CD4-positive, alpha-beta T cell treated with Interleukin-4 for 4 hours (primary cell): ENCODE measurements at places on chromosomes 2 and 18.
A peak's percentile ranks its signal among the peaks of the same experiment; 100 is the strongest.

DNA sequence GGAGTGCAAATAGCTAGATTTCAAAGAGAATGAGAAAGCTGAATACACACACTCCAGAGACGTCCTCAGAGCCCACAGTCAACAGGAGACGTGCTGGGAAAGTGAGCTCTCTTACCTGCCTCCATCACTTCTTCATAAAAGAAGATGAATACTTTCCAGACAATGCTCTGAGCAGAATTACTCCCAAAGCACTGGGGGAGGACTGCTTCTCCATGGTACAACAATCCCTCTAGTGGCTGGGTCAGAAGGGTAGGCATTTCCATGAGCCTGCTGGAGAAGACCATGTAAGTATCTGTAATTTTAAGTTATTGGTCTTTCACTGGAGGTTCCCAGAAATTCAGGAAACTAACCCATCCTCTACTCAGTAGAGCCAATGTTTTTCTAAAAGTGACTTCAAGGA lies 190.3 kb downstream of the RBM43 start:
- DNase-seq = no peak

DNA sequence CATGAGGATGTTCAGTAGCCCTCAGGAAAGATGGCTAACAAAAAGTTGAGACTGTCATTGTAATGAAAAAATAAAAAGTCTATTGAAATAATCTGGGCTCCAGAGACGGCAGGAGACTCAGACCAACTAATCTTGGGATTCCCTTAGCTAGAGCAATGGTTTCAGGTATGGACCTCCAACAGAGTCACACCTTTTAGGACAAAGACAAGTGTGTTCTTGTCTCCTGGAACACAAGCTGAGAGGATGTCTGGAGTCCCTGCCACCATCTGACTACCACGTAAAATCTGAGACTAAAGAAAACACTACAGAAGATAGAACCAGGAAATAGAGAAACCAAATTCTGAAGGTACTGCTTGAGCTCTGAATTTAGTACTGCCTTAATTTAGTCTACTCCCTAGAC lies 103.3 kb upstream of the RBBP8 start:
- DNase-seq = no peak

GRCh38 chr2:238149841-238150572 lies 8.8 kb upstream of the ERFE start:
- no peak for DNase-seq

GRCh38 chr2:46369783-46370182 lies 72.6 kb downstream of the EPAS1 start:
- DNase-seq = peak; percentile 8

DNA sequence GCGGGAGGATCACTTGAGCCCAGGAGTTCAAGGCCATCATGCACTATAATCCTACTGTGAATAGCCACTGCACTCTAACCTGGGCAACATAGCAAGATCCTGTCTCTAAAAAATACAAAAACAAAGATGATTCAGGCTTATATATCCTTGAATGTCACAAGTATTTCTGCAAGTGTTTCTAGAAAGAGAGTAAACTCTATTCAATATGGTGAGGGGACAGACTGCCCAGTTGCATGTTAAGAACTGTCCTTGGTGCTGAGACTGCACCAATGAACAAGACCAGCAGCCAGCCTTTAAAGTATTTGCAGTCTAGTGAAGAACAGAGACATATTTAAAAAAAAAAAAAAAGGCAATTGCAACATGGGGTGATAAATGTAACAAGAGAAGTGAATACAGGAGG lies 16.4 kb downstream of the MAP3K19 start:
- DNase-seq = no peak

DNA sequence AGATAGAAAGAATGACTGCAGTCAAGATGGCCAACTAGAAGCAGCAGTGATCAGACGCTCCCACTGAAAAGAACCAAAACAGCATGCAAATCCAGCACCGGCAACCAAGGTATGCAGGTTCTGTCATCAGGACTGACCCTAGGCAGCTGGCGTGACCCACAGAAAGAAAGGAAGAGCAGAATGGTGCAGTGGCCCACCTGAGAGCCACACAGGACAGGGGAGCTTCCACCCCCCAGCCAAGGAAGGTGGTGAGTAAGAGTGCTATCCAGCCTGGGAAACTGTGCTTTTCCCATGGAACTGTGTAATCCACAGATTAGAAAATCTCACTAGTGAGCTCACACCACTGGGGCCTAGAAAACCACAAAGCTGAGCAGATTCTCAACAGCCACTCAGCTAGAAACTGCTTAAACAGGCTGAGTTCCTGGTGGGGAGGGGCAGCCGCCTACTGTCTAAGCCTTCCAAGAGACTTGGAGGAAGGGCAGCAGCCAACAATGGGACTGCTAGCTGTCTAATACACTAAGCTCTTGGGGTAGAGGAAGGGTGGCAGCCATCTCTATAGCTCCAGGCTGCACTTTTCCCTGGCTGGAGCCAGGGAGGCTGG lies 127.9 kb downstream of the EVA1A start:
- DNase-seq = no peak

- DNase-seq = no peak
Measured at GRCh38 chr2:176613323-176613987, 344.2 kb downstream of the MTX2 start.

GRCh38 chr2:170475878-170476277 lies 239.3 kb upstream of the SP5 start:
- DNase-seq = no peak

GRCh38 chr2:165448406-165448805 lies 21.1 kb upstream of the CSRNP3 start:
- DNase-seq = no peak

DNA sequence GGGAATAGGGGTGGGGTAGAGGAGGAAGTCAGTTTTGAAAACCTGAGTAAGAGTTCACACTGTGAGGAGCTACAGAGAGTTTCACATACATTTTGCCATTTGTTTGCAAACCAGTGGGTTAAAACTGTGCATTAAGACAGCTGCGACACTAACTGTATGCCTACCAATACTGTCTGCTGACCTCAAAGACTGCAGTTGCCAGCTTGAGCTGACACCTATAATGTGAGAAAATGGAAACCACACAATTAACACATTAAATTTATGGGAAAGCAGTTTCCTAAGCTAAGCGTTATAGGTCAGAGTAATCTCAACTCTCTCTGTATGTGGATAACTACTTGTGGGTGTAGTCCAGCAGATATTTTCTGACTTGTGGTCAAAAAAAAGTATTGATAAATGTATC lies 756.6 kb upstream of the GCFC2 start:
- DNase-seq = no peak

DNA sequence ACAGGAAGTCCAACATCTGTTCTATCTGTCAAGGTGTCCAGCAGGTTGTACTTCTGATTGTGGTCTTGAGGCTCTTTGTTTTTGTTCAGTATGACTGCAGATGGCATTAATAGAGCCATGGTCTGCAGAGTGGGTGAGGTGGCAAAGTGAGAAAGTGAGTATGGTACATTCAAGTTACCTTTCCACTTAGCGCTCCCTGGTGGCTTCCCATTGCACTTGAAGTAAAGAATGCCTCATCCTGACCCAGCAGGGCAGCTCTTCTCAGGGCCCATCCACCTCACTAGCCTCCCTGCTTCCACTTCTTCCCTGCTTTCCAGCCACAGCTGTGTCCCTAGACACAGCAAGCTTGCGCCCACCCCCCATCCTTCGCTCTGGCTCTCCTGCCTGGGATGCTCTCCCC lies 148.0 kb upstream of the ALPP start:
- DNase-seq = no peak

- DNase-seq = no peak
Measured at GRCh38 chr2:39506215-39506614, 69.1 kb upstream of the MAP4K3 start.

- DNase-seq = no peak
Measured at GRCh38 chr2:224442071-224442967, 40.4 kb upstream of the FAM124B start.

DNA sequence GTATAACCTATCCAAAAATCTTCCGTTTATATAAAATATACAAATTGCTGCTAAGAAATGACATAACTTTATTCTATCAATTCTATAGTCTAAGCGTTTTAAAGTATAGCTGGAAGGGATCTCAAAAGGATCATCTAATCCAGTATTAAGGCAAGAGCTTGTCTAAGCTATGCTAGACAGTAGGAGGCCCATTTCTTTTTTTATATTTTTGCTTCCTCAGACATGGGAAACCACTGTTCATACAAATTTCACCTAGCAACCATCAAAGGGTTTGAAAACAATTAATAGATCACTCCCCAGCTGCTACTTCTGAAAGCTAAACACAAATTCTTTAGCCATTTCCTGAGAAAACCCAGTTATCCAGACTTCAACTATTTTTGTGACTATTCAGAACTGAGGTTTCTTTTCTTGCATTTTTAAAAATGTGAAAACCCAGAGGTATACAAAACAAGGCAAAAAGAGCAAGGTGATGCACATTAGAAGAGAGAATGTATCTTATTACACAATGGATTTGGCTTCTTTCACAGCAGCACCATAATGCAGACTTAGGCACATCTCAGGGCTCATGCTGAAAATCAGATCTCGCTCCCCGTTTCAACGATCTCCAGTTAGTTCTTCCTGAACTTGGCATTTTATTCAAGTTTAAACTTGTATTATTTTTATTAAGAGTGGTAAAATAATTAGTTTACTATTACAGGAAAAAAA lies 274.4 kb downstream of the LRP1B start:
- DNase-seq = no peak

GRCh38 chr2:96839293-96839874 lies 4.4 kb downstream of the ANKRD23 start:
- DNase-seq = peak; percentile 77

GRCh38 chr2:1147873-1148612 lies 197.4 kb downstream of the SNTG2 start:
- DNase-seq = no peak

- no peak for DNase-seq
Measured at GRCh38 chr2:173118395-173118794, 42.7 kb downstream of the MAP3K20 start.

- no peak for DNase-seq
Measured at GRCh38 chr18:13216711-13217465, 1.7 kb upstream of the LDLRAD4 start.

DNA sequence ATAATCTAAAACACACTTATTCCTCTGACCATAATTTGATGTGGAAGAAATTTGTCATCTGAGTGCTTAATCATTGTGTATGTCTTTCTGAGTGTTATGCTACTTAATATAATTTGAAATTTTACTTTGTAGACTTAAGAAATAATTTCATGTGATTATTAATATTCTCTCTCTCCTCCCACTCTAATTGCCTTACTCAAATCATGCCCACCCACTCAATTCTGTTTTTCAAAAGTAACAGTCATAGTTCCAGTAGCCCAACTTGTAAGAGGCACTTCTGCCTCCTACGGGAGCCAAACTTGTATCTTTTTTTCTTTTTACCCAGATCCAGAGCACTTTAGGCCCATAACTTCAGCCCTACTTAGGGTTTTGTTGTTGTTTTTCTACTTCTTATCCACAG lies 18.5 kb upstream of the KYNU start:
- DNase-seq = no peak

DNA sequence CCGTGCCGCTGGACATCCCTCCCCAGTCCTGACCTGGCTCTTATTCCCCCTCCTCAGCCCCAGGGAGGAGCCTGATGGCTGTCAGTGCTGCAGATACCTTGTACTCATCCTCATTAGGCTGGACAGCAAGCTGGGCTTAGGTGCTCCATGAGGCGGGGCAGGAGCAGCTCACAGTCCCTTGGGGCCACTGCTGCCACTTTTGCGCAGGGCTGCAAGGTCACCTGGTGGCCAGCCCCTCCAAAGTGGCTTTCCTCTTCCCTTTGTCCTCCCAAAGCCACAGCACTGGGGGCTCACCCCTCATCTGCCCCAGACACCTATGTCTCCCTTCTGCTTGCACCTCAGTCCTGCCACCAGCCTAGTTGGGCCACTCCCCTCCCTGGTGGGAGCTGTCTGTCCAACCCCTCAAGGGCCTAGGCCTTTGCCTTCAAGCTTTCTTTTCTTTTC lies 60.8 kb downstream of the FAM168B start:
- DNase-seq = no peak

- DNase-seq = no peak
Measured at GRCh38 chr18:934518-935133, 30.0 kb downstream of the ADCYAP1 start.

DNA sequence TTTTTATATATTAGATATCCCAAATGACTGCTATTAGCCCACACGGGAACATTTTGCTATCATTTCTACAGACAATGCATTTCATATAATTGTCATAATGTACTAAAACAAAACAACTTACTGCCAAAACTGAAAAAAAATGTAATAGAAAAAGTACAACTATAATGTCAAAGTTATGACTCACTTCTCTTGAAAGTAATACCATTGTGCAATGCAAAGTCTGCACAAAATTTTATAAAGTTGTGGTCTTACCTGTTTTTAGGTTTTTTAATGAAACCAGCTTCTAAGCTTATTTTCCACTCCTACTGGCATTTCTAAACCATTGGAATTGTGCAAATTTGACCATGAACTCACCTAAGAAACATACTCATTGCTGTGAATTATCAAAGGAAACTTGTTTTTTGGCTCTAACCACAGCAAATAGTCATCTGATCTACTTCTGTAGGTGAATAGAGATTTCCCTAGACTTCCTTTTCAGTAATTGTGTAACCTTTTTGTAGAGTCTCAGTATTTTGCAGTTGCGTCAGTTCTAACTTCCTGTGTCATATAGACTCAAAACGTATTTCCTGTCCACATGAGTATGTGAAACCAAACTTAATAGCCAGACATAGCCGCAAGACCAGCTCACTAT lies 31.9 kb upstream of the TFPI start:
- no peak for DNase-seq

DNA sequence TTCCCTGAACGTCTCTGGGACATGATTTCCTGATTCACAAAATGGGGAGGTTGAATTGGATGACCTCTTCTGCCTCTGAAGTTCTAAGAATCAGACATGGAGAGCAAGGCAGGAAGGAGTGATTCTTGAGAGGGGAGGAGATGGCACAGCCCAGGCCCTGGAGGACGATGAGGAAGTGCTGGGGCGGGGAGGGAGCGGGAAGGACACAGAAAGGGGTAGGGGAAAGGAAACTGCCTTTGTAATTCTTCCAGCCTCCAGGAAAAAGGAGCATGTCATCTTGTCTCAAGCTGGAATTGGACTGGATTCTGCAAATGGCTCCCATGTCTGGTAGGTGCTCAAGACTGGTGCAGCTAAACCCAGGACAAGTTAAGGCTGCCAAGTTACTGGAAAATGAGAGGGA lies 97.0 kb upstream of the NCK2 start:
- DNase-seq = no peak
